ENCODE measurements at places on chromosomes 3 and 15. TPM values are rescaled to one million over a fixed set of nuclear protein-coding genes. Genes with fewer than 3 reads are reported as not detected.

Gene EXD1
- not detected for total RNA-seq

Gene TEX55
- total RNA-seq, result not detected

Gene FSTL1
- total RNA-seq, result 40.5 TPM

Gene TMCO5A
- total RNA-seq, result not detected

Gene QTRT2
- total RNA-seq, result 15.1 TPM

Gene ADAMTS7
- total RNA-seq, result 1.4 TPM

Gene NRROS
- 3.2 TPM for total RNA-seq

Gene STAC
- 0.80 TPM for total RNA-seq

Gene ITIH1
- total RNA-seq, result not detected

Data from dorsolateral prefrontal cortex (tissue), 122 donors.